Activated T-helper 1 cell treated with Interleukin-2 at 50 U/mL for 16 hours (primary cell): ENCODE measurements at places on chromosomes 3 and 15.

GRCh38 chr3:195240171-195240701, 30.7 kb downstream of the XXYLT1 start:
- DNase-seq, result no peak

- DNase-seq, result no peak
Observed at GRCh38 chr15:24898715-24899272, 56.0 kb upstream of the SNRPN start.

GRCh38 chr3:141067206-141067974, 16.2 kb downstream of the SPSB4 start:
- DNase-seq, result no peak

GRCh38 chr15:39499681-39500080, 81.2 kb upstream of the THBS1 start:
- DNase-seq, result no peak
